ENCODE measurements at places on chromosomes 11 and 22.

DNA sequence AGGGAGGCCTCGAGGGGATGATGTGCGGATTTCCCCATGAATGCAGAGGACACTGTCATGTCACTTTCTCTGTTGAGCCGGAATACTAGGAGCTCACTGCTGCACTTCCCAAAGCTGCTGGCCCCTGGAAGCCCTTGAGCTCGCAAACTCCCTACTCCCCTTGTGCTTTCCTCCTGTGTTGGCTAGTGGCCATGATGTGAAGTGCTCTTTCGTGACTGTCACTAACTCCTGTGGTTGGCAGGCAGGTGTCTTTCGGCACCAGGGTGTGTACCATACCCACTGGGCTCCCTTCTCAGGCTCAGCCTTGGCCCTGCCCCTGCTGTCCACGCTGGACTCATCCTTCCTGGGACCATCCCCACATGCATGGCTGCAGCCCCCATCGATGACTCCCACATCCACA, 86.2 kb downstream of the BTBD10 start:
- DNase-seq, result no peak

DNA sequence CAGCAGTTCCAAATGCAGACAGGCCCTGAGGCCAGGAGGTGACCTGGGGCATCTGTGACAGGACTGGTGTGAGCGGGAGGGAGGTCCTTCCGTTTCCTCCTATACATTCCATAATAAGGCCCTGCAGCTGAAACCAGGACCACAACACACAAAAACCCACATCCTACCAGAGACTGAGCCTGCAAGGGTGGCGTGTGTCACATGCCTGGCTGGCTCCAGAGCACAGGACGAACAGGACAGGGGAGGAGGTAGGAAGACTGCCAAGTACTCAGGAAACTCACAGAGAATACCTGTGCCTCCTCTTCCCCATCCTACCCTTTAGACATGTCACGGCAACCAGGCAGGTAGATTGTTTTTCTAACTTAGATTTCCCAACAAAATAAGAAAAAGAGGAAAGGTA, 103.9 kb downstream of the ARL14EP start:
- no peak for DNase-seq

GRCh38 chr11:33785609-33786008, 11.3 kb upstream of the FBXO3 start:
- DNase-seq, result no peak

GRCh38 chr11:48047616-48048015, 67.3 kb downstream of the PTPRJ start:
- no peak for DNase-seq

- DNase-seq, result peak; percentile 49
Measured at GRCh38 chr11:126391286-126391954, 35.9 kb downstream of the ST3GAL4 start.

DNA sequence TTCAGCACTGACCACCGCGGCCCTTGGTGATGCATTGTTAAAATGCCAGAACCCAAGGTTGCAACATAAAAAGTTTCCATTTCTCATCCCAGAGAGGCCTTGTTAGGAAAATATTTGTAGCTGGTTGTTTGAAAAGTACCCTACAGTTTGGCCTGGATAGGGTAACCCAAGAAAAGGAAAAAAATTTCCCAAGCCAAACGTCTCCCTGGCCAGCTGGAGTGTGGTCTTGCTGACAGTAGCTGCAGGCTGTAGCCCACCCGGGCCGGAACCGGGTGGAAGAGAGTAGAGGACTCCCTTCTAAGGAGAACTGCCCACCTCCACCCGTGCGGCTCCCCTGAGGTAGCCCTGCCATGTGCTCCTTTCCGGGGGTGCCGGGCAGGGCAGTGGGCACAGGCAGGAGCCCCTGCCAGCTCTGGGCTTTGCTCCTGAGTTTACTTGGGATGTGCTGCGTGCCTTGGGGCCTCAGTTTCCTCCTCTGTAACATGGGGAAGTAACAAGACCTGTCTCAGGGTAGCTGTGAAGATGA, 38.5 kb downstream of the IGHMBP2 start:
- no peak for DNase-seq

GRCh38 chr22:29393019-29393608, 4.7 kb upstream of the AP1B1 start:
- peak; percentile 91 for DNase-seq

DNA sequence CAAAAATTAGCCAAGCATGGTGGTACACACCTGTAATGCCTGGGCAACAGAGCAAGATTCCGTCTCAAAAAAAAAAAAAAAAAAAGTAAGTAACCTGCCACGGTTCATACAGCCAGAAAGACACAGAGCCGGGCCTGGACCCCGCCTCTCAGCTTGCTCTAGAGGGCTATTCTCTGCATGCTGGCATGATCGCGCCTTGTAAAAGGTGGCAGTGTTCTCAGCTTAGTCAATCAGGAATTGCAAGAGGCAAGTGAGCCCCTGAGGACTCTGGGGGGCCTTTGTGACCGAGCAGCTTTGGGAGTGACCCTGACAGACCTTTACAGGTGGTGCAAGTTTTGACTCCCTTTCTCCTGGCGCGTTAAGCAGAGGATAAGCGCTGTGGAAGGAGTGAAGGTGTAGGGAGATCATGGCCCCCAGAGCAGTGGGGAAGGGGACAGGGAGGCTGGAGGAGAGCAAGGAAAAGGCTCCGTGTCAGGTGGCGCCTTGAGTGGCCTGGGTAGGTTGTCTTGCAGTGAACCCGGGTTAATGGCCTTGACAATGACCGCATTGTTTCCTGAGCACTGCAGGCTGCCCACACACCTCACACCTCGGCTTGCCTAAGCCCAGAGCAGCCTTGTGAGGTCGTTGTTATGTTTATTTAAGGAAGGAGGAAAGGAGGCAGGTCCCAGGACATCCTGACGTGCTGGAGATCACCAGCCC, 48.9 kb downstream of the CDPF1 start:
- no peak for DNase-seq

- no peak for DNase-seq
Measured at GRCh38 chr11:103228807-103229206, 119.6 kb downstream of the DYNC2H1 start.

DNA sequence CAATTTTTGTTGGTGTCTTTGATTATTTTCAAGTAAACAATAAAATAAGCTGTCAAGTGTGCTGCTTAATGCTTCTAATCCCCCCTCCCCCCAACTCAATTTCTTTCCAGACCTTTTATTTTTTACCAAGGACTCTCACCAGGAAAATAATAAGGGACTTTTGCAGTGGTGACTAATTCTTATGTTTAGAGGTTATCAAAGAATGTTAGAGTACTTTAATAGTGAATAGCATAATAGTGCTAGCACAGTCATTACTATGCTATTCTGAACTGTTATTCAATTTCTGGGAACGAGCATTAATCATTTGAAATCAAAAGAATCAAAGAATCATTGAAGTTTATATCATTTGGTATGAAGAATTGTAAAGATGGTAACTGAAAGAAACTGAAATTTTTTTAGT, 251.4 kb downstream of the DDX10 start:
- no peak for DNase-seq

DNA sequence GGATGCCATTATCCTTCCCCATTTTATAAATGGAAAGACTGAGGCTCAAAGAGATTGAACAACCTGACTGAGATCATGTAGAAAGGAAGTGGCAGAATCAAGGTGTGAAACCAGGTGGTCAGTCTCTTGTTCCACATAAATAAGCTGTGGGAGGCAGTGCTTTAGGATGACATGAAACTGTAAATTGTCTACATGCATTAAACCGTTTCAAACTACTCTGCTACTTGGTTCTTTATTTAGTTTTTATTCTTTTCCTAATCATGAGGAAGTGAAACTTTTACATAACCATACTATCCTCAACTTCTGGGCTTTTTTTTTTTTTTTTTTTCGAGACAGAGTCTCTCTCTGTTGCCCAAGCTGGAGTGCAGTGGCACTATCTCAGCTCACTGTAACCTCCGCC, 34.9 kb downstream of the CADM1 start:
- no peak for DNase-seq

GRCh38 chr11:116853461-116854073, 16.1 kb upstream of the APOA1 start:
- peak; percentile 97 for DNase-seq

DNA sequence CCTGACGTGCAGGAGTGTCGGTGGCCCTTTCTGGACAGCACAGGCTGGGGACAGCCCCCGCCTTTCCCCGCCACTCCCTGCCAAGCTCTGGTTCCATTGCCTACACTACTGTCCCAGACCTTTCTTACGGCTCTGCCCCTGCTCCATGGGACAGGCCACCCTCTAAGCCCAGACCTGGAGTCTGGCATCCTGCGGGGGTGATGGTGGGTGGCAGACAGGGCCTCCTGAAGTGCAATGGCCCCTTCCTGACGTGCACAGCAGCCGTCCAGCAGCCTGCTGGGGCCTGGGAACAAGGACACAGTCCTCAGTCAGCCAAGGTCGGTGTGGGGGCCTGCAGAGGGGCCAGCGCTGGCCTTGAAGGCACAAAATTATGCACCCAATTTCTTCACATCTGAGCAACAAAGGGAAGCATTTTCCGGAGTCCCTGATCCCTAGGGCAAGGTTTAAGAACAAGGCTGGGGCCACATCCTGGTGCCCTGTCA, 79.7 kb upstream of the KCNQ1OT1 start:
- no peak for DNase-seq

DNA sequence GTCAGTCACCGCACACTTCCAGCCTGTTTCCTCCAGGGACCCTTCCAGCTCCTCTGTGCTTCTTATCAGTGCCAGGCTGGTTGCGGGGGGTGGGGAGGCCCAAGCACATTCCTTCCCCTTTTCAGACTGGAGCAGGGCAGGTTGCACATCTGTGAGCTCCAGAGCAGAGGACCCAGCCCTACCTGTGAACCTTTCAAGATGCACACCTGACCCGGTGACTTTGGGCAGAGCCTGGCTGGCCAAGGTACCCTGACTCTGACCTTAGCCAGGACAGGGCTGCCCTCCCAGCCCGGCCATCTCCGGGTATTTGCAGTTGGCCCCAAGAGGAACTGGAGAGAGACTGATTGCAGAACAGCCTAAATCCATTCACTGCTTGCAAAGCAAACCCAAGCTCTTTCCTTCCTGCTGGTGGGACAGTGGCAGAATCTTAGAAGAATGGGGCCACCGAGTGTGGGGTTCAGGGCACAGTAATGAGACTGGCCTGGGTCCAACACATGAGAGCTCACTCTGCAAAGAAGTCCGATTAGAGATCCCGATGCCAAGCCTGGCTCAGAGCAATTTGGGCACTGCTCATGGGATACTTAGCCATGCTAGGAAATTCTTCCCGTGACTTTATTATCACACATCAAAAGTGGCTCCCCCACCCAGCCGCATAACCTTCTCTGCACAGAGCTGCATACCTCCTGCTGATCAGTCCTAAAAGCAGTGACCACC, 64.7 kb upstream of the CCND1 start:
- peak; percentile 78 for DNase-seq

DNA sequence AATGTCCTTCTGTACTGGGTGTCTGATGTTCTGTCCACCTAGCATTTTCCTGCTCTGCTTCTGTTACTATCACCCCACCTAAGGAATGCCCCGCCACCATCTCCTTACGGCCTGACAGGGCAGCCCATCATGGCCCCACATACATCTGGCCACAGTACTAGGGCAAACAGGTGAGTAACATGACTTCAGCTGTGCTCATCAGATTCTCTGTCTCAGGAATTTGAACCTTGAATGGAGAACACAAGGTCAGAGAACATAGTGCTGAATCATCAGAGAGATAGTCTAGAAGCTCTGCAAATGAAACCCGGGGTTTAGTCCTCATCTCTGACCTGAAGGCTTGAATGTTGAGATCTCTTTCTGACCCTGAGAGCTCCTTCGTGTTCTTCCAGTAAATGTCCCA, 32.4 kb downstream of the ZC3H12C start:
- DNase-seq, result no peak
